ENCODE measurements at places on chromosomes 5 and 9.

DNA sequence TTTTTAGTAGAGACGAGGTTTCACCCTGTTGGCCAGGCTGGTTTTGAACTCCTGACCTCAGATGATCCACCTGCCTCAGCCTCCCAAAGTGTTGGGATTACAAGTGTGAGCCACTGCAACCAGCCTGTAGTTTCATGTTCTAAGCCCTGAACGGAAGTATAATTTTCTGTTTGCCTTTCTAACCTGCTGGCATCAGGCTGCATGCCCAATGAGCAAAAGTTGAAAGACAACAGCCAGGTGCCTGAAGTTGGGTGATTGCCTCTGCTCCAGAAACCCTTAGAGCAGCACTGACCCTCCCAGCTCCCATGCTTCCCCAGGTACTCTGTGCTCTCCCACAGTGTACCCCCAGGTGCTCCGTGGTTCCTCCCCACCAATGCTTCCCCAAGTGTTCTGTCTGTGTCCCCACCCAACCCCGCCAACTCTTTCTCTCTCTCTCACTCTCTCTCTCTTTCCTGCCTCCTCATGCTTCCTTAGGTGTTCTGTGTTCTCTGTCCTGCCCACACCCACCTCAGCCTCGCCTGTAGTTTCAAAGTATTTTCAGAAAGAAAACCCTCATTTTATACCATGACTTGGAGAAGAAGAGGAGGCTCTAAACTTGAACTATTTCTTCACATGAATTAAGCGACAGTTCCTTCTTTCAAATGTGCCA is 145.3 kb downstream of the SNCAIP start:
- DNase-seq, result no peak

- no peak for DNase-seq
These were observed 18.0 kb downstream of the BARX1 start for GRCh38 chr9:93937193-93937592.

DNA sequence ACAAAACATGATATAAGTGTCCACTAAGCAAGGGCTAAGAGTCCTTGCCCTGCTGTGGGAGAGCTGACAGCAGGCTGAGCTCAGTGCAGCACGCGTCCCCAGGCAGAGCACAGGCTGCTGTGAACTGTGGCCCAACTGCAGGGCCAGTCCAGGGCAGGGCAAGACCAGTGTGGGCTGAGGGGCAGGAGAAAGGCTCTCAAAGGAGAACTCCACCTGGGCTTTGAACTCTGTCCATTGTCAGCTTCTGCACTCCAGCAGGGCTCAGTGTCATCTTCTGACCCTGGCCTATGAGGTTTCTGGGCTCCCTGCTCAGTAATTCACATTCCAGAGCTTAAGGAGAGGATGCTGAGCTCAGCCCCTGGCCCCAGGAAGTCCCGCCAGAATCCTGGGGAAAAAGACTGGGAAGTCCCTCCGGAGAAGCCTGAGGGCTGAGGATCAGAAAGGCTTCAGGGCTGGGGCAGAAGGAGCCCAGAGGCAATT is 37.4 kb downstream of the LHFPL2 start:
- no peak for DNase-seq

- DNase-seq, result no peak
These were observed 4.7 kb downstream of the PLIN2 start for GRCh38 chr9:19122490-19123042.

DNA sequence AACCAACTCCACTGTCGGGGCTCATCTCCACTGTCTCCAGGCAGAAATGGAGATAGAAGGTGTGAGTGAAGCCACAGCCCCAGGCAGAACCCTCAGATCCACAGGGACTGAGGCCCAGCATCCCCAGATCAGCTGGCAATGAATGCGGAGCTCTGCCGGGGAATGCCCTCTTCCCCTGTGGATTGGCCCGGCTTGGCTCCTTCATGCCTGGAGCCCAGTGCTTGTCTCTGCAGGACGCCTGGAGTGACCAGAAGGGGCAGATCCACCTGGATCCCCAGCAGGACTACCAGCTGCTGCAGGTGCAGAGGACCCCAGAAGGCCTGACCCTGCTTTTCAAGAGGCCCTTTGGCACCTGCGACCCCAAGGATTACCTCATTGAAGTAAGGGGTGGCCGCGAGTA is 3.5 kb downstream of the DBH start:
- no peak for DNase-seq

GRCh38 chr9:95171001-95171400 is 146.5 kb downstream of the FANCC start:
- no peak for DNase-seq

DNA sequence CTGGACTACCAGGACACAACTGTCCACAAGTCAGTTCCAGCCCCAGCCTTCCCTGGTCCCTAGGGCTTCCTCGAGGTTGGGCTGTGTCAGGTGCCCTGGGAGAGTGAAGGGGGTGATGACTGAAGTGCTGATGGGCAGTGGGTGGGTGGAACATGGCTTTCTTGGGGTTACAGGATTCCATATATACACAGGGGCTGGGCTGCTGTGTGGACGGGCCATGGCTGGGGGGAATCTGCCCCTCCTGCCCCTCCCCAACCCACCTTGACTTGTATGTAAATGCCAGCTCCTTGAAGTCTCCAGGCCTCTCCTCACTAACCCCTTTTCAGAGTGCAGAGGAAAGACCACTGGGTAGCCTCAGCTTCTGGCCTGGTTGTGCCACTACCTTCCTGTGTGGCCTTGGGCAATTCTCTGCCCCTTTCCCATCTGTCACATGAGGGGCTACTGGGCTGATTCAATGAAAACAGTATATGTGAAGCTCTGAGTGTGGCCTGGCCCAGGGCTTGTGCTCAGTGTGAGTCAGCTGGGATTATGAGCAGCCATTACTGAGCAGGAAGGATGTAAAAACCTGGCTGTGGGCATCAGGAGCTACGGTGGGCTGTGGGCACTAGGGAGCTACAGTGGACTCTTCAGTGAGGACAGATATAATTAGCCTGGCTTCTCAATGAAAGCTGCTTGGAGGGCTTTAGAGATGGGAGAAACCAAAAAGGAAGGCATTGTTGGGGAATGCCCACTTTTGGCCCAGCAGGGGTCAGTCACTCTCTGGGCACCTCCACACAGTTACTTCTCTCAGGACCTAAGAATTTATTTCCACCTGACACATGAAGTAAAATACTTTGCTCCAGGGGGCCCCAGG is 23.3 kb downstream of the PITX1 start:
- no peak for DNase-seq
